ENCODE measurements at places on chromosomes 12 and 14.

GRCh38 chr14:53695692-53696214 lies 260.9 kb downstream of the BMP4 start:
- no peak for DNase-seq

- DNase-seq, result peak; percentile 55
These were observed 8.8 kb upstream of the CCDC85C start for GRCh38 chr14:99612738-99613330.

DNA sequence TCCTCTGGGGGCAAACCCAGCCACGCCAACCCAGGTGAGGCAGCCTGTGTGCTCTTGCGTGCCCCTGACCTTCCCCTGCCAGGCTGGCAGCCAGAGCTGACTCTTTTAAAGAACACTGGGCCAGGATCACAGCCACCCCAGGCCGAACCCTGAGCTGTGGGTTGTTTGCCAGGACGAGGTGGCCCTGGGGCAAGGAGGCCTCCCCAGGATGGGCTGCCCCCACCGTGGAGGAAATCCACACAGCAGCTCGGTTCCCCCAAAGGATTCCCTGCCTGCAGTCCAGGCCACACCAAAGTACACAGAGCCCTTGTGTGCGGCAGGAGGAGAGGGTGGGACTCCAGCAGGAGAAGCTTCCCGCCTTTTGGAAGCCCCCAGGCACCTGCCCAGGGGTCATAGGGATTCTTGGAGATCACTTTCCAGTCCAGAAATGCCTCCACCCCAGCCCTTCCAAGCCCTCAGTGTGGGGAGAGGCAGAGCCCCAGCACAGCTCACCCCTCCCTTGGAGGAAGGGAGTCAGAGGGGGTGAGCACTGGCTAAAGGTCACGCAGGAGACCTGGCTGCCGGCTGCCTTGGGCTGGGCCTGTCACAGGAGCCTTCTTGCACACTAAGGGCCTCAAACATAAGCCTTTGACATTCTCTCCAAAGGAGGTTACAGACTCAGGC lies 115.6 kb downstream of the CALM1 start:
- no peak for DNase-seq

- DNase-seq, result no peak
These were observed 223.2 kb downstream of the PPM1H start for GRCh38 chr12:62711631-62712241.

GRCh38 chr12:121823727-121824115 lies 19.9 kb downstream of the SETD1B start:
- no peak for DNase-seq

GRCh38 chr12:55051197-55051947 lies 31.6 kb downstream of the NEUROD4 start:
- no peak for DNase-seq

- DNase-seq, result no peak
These were observed 1.3 kb downstream of the CLEC7A start for GRCh38 chr12:10128687-10129086.

DNA sequence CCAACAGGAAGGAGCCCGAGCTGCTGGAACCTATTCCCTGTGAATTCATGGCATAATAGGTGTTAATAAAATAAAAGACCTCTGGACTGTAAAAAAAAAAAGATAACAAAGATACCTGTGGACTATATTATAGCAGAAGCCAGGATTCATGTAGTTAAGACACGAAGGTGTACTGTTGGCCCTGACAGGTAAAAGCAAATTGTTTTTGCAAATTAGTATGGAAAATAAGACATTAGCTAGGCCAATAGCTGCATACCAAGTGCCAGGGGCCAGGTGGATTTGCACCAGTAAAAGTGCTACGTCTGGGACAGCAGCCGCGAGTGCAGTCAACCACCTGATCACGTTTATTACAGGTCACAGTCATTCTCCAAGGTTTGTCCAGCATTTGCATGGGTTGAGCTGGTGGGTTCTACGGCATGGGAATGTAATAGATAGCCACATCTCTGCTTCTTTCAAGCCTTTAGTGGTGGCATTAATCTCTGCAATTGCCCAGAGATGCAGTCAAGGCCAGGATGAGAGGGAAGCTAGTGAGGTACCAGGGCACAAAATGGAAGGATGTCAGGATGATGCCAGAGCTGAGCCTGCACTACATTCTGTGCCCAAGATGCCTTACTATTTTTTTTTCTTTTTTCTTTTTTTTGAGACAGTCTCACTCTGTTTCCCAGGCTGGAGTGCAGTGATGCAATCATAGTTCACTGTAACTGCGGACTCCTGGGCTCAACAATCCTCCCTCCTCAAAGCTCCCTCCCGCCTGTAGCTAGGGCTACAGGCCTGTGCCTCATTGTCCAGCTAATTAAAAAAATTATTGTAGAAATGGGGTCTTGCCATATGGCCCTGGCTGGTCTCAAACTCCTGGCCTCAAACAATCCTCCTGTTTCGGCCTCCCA lies 26.3 kb downstream of the TNFAIP2 start:
- peak; percentile 25 for DNase-seq

GRCh38 chr14:24353559-24354481 lies 14.0 kb upstream of the RIPK3 start:
- DNase-seq, result peak; percentile 69

- peak; percentile 52 for DNase-seq
These were observed 275.0 kb upstream of the G2E3 start for GRCh38 chr14:30283822-30284446.

- DNase-seq, result no peak
These were observed 25.2 kb downstream of the SINHCAF start for GRCh38 chr12:31300783-31301182.

DNA sequence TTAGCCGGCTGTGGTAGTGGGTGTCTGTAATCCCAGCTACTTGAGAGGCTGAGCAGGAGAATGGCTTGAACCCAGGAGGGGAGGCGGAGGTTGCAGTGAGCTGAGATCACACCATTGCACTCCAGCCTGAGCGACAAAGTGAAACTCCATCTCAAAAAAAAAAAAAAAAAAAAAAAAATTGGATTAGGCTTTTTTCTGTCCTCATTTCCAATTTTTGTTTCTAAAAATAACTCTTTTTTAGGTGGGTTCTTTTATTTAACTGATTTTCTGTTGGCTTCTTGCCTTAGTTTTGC lies 863.7 kb downstream of the LRFN5 start:
- DNase-seq, result no peak

GRCh38 chr14:32183151-32184058 lies 18.4 kb upstream of the RNU6-7 start:
- DNase-seq, result no peak

GRCh38 chr12:98606359-98606988 lies 13.0 kb downstream of the SLC25A3 start:
- DNase-seq, result no peak

DNA sequence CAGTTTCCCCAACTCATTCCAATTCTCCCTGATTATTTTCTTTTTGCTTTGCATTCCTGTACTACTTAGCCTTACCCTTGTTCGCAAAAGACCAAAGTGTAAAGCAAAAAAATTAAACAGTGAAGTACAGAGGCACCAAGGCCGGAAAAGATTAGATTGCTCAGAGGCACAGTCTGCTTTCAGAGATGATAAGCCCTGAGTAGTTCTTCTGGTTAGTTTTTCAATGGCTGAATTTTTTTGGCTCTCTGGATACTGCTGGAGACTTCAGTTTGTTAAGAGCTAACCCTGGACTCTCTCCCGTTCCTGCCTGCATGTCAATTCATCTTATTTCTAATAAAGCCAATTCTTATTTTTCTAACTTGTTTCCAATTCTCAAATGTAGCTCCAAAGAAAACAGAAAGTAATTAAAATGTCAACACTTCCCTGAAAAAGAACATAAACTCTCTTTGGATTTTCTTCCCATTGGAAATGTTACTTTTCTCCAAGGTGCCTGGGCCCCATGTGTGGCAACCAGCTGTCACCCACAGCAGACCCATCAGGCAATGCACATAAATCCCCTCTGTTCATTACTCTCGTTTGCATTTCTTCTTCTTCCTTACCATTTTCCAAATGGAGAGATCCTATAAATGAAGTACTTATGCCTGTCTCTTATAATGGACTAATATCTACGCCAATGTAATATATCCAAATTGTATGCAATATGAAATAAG lies 142.8 kb downstream of the BTG1 start:
- no peak for DNase-seq

DNA sequence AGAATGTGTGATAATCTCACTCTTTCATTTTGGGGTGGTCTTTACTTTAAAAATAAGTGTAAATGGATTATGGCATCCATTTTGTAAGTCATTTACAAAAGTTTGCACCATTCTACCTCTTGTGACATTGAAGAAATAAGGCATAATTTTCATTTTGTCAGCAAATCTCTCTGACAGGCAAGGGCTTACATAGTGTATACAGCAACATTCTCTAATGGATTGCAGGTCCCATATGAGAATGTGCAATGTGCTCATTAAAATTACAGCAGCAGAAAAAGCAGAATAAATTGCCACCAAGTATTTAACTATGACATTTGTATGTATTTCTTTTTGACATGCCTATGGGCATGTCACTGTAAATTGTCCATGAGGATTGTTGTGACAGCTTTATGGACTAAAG lies 223.6 kb downstream of the TMEM117 start:
- DNase-seq, result no peak

DNA sequence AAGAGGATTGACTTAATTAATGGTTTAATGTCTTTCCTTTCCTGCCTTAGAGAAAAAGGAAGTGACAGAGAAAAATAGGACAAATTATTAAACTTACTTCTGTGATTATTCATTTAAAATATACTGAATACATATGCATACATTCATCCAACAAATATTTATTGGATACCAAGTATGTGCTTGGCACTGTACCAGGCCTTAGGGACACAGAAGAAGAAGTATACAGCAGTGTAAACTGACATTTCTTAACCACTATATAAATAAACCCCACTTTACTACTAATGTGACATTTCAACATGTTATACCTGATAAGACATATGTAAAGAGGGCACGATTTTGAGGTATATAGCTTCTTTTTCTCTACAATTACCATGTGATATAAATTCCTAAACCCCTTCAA lies 53.6 kb downstream of the ERO1A start:
- no peak for DNase-seq

DNA sequence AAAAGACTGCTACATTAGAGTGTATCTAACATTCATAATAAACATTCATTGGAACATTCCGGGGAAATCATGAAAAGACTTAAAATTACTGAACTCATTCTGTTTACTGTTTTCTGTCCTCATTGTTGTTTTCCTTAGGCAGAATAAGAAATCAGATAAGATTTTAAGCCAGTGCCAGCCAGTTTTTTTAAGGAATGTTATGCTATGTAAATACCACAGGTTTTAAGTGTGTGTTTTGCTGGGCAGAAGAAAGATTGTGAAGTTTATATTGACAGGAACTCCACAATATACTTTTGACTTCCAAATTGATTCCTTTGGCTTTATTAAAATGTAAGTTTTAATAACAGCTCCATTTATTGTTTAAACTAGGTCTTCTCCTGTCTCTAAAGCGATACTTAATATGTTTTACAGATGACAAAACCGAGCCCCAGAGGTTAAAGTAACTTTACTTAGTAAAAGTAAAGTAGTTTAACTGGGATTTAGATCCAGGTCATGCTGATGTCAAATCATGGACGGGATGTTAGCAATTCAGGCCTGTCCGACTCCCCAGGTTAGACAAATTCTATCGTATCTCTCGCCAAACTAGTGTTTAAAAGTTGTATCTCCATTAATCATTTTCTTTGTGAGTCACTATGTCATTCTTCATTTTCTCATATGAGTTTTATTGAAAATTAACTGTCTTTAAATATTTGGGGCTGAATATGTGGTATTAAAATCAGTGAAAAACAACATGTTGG lies 1.7 kb downstream of the LARP4 start:
- DNase-seq, result no peak

GRCh38 chr14:38074081-38074480 lies 133.6 kb upstream of the SSTR1 start:
- DNase-seq, result no peak

- DNase-seq, result no peak
These were observed 1.0 kb downstream of the NRIP2 start for GRCh38 chr12:2833810-2834209.

GRCh38 chr12:10965476-10965875 lies 21.2 kb downstream of the TAS2R50 start:
- DNase-seq, result peak; percentile 31

DNA sequence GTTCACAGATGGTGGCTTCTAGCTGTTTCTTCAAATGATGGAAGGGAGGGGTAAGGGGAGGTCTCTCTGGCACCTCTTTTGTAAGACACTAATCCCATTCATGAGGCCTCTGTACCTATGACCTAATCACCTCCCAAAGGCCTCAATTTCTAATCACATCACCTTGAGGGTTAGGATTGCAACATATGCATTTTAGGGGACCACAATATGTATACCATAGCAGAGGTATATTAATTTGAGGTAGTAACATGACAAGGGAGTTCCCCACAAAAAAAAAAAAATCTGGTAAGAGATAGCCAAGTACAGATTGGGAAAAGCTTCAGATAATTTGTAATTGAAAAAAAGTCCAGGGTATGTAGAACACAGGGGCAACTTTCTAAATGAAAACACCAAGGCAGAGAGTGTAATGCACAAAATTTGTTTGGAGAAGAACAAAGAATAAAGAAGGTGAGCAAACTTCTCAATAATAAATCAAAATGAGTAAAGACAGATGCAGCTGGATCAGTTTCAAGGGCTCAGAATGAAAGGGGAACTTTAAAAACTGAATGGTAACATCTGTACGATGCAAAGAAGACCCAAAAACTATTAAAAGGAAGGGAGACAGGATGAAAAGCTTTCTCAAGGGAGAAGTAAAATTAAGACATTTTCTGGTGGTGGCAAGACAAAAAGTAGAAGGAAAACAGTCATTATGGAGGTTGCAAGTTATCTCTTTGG lies 125.5 kb upstream of the DCN start:
- no peak for DNase-seq

DNA sequence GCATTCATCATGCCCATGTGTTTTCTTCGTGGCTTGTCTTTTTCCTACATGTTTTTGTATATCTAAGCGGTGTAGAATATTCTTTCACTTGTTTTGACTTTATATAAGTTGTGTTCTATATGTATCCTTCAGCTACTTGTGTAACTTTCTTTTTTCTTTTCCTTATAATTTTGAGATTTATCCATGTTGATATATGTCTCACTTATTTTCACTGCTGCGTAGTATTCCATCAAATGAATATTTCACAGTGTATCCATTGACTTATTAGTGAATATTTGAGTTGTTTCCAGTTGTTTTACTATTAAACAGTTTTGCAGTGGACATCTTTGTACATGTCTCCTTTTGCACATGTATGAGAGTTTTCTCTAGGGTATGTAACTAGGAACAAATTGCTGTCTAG lies 43.9 kb downstream of the BORCS5 start:
- DNase-seq, result no peak

DNA sequence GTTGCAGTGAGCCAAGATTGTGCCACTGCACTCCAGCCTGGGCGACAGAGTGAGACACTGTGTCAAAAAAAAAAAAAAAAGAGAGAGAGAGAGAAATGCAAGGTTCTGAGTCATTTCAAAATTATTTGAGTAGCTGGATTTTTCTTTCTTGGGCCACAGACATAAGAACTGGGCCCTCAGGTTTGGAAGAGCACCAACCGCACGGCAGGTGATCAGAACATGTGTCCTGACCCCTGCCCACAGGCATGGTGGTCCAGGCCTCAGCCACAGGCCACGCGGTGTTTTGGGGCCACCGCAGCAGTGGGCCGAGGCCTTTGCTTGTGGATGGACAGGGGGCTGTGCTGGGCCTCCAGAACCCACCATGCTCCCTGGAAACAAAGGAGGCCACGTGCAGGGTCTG lies 126.7 kb downstream of the CALM1 start:
- peak; percentile 54 for DNase-seq
